ENCODE measurements at places on chromosomes 4 and X.

DNA sequence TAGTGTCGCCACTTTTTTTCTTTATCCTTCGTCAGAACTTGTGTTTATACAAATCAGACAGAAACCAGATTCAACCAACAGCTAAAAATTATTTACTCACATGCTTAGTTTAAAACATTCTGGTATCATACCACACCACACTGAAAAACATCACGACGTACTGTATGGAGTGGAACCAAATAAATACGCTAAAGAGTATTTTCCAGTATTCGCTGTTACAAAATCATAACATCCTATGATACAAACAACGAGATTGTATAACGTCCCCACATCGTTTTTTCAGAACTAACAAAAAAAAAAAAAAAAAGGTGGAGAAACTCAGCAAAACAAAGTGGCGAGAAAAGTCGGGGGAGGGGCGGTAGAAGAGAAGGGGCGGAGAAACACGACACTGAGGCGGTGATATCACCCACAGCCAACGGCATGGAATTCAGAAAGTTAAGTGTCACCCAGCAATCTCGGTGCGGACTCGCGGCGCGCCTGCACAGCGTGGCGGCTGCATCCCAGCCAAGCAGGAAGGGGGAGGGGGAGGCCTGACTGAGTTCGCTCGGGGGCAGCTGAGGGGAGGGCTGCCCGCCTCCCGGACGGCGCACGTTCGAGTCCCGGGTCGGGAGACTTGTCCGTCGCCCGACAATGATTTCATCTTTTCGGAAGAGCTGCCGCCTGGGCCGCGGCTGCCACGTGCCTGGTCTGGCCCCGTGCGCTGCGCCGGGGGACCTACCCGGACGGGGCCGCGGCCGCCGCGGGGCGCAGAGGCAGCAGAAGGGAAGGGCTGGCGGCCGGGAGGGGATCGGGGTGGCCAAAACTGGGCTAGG is 920 bp downstream of the SETD7 start:
- no peak for DNase-seq

DNA sequence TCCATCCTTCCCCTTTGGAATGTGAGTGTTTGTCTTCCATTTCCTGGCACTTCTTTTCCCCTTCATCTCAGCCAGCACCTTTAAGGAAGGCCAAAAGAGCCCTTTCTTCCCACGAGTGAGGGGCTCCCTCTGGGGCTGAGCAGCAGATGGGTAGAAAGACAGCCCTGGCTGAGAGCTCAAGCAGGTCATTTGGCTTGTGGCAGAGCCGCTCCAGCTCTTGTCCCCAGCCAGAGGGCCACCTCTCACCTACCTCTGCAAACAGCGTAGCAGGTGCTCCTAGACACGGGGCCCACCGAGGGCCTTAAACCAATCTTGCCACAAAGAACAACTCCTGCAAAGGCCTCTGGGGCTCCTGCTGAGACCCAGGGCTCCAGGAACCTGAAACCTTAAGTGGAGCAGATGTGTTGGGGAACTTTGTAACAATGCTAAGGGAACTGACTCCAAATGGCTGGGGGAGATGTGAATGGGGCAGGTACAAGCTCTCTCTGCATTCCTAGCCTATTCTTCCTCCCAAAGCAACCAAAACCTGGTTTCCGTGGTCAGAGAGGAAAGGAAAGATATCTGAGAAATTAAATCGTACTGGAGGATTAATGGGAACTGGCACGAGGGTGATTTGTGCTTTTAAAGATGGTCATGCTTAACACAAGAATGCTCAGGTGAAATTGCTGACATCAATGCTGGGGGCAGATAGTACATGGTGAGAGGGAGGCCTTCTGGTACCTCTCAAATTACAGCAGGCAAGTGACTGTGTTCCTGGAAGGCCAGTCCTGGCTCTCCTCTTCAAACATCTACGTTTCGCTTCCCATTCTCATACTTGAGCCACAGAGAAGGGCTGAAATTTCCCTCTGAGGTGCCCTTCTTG is 27.0 kb downstream of the TFDP3 start:
- no peak for DNase-seq

DNA sequence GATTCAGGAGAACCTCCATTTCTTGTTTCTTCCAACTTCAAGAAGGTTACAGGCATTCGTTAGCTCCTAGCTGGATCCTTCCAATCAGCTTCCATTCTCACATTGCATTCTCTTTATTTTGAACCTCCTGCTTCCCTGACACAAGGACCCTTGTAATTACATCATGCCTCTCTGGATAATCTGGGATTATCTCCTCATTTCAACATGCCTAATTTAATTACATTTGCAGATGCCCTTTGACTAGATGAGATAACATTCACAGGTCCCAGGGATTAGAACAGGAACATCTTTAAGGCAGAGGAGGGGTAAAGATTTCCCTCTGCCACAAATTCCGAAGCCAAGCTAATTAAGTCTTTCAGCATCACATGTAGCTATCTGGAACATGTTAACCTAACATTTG is 753.8 kb upstream of the PCDH7 start:
- DNase-seq: no peak

DNA sequence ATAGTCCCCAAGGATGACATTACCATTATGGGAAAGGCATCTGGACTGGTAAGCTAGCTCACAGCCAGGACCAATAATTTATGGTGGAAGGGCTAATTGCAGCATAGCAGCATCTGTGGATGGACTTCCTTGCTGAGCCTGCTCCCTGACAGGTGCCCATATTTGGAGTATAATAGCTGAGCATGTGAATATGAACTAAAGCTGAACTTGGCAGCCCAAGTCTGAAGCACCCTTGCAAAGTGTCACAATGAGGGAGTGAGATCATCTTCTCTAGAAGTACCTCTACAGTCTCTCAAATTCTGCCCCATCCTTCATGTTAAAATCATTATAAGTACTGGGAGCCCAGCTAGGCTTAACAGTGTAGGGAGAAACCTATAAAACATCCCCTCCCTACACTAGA is 128.2 kb upstream of the INPP4B start:
- DNase-seq: no peak

GRCh38 chrX:40950546-40950945 is 134.7 kb upstream of the USP9X start:
- no peak for DNase-seq

DNA sequence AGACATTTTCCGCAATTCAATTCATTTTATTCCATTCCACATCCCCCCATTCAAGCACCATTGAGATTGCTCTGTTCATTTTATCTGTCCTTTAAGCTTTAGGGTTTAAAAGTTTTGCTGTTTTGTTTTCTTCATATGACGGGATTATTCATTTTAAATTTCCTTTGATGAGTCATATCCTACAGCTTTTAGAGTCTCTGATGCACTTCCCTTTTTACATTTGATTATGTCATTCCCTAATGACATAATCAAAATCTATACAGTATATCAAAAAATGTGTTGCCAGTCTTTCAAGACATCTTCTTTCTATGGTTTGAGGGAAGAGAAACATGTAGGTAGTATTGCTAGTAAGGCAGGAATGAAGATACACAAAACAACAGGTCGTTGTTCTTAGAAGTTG is 456.3 kb downstream of the PDGFC start:
- DNase-seq: no peak

GRCh38 chrX:55057675-55058249 is 17.1 kb upstream of the PAGE2B start:
- no peak for DNase-seq

- no peak for DNase-seq
These were observed 105.5 kb upstream of the DDIT4L start for GRCh38 chr4:100295792-100296191.

GRCh38 chr4:145071560-145071959 is 26.4 kb downstream of the ANAPC10 start:
- DNase-seq: no peak

- DNase-seq: no peak
These were observed 34.2 kb upstream of the CSN1S1 start for GRCh38 chr4:69896530-69897116.

- no peak for DNase-seq
These were observed 447.3 kb downstream of the GRIA2 start for GRCh38 chr4:157667836-157668235.

DNA sequence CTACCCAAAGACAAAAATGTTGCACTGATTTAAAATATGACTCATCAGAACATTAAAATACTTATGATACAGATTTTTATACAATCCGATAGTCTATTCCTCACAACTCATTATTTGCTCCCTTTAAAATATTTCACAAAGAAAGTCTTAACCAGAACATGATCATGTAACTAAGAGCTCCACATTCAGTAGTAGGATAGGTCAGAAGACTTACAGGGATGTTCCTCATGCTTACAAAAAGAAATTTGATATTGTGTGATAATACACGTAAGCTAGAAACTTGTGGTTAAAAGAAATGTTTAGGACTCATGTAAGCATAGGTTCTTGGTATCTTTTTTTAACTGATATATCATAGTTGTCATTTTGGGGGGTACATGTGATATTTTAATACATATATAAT is 235.9 kb downstream of the PALLD start:
- DNase-seq: no peak

DNA sequence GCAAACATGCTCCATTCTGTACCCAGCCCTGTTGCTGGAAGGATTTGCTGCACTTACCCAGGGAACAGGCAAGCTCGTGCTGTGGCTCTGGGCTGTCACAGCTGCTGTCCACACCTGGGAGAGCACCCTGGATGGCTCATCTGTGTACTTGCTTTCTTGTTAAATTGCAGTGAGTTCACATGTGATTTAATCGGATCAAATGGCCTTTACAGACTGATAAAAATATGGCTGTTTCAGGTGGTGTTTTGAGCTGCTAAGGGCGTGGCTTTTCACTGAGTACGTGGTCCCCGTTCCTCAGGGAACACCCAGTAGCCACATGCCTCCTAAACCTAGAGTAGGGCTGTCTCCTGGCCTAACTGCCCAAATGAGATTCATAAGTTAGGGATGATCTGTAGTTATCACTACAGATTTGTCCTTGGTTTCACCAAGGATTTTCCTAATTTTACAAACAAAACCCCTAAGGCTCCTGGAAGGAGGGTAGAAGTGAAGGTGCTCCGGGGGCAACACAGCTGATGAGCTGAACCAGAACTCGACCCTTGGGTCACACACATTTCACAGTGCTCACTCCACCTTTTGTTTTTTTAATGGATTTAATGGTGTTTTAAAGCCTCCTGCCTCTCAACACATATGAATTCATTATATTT is 13.7 kb downstream of the KLKB1 start:
- no peak for DNase-seq

GRCh38 chr4:61543976-61544375 is 343.9 kb downstream of the ADGRL3 start:
- DNase-seq: no peak

- no peak for DNase-seq
These were observed 2126.4 kb upstream of the TENM3 start for GRCh38 chr4:180116840-180117239.

- no peak for DNase-seq
These were observed 64.8 kb upstream of the GK2 start for GRCh38 chr4:79472693-79473438.

DNA sequence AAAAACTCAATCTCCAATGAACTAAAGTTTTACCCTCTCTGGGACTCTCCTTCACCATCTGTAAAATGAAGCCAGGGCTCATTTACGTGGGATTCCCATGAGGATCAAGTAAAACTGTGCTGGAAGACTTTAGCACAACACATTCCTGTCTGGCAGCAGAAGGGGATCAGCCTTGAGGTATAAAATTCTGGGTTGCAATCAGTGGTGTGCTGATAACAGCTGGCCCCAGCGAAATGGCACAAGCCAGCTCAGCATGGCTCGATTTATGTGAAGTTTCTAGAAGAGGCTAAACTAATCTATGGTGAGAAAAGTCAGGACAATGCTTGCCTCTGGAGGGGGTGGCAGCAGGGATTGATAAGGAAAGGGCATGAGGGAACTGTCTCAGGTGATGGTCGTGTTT is 28.4 kb downstream of the ZNF630 start:
- no peak for DNase-seq

DNA sequence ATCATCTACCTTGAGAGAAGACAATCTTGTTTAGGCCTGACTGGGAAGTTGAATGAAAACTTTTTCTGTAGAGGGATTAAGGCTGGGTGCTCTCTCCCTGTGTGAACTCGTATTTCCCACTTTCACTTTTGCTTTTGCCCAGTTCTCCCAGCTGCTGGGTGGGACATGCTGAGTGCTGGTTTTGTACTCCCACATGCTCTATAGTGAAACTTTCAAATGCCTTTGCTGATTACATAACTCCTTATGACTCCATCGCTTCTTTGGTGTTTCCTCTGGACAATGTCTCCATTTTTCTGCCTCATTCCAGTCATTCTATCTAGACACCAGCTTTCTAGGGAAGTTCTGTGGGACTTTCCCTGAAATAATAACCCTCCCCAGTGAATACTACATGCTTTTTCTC is 100.5 kb downstream of the CLNK start:
- DNase-seq: no peak

DNA sequence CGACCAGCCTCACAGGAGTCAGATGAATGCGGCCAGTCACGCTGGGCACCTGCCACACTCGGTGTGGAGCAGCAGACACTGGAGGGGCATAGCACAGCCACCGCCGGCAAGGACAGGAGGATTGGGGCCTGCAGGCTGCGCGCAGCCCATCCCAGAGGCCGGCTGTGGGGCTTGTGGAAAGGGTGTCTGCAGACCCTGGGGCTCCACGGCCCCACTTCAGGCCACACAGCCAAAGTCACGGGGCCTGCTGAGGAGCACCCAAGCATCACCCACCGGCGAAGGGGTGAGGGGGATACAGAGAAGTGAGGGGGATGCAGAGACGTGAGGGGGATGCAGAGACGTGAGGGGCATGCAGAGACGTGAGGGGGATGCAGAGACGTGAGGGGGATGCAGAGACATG is 70.1 kb downstream of the FAM53A start:
- no peak for DNase-seq

- DNase-seq: no peak
These were observed 261.7 kb downstream of the ANKRD50 start for GRCh38 chr4:124450851-124451250.

DNA sequence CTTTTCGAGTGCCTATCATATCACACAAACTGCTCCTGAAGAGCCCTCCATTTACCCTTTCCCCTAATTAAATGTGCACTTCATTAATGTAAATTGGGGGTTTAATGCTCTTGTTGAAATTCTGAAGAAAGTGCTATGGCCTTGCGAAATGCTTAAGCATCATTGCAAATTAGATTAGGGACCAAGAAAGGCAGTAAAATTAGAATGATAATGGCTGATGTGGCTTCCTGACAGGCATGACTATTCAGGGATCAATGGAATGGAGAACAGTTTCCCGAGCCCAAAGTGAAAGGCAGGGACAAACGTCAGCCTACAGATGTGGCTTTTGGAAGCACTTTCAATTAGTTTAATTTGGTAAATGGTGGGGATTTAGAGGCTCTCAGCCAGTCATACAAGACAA is 120.1 kb downstream of the NKX6-1 start:
- DNase-seq: no peak

GRCh38 chr4:176357359-176358082 is 37.8 kb downstream of the SPCS3 start:
- no peak for DNase-seq

- DNase-seq: no peak
These were observed 13.2 kb downstream of the BCOR start for GRCh38 chrX:40084471-40085101.

DNA sequence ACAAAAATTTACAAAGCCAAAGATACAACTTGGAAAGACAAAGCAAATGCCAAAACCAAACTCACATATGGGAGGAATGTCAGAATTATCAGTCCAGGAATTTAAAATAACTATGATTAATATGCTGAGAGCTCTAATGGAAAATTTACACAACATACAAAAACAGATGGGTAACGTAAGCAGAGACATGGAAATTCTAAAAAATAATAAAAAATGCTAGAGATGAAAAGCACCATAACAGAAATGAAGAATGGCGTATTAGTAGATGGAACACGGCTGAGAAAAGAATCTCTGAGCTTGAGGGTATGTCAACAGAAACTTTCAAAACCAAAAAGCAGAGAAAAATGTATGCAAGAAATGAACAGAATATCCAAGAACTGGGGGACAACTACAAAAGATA is 4.1 kb upstream of the MANBA start:
- no peak for DNase-seq

GRCh38 chr4:151643564-151643963 is 117.2 kb downstream of the GATB start:
- DNase-seq: no peak
